ENCODE measurements at places on chromosomes 16 and 17.

- no peak for DNase-seq
Observed at GRCh38 chr16:56244612-56245011, 53.3 kb downstream of the GNAO1 start.

DNA sequence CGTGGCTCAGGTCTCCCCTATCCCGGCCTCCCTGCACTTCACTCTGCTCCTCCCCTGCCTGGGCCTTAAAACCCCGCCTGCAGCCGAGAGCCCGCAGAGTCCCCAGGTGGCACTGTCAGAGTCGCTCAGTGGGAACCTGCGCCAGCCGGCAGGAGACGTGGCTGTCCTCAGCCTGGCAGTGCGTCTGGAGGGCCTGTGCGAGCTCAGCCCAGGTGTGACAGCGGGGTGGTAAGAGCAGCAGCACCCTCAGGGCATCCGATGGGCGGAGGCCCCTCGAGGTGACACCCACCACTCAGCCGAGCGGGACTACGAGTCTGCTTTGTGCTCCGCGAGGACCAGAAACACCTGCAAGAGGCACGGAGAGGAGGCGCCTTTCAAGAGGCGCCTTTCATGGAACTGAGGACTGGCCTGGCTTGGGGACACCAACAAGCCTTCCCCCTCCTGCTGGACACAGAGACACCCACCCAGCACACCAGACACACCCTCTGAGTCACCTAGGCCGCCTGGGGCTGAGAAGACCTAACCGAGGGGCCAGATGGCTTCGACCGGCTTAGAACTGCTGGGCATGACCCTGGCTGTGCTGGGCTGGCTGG is at the start of gene CLDN9:
Gene CLDN9 (plus strand): TSS at position 96 of the 593 bp plus-strand sequence. CDS start 440 bp downstream, at position 536.
- DNase-seq, result no peak

GRCh38 chr16:11136600-11136999 is 119.4 kb downstream of the SOCS1 start:
- no peak for DNase-seq

GRCh38 chr17:80649672-80650330 is 105.2 kb downstream of the RPTOR start:
- peak; percentile 87 for DNase-seq

DNA sequence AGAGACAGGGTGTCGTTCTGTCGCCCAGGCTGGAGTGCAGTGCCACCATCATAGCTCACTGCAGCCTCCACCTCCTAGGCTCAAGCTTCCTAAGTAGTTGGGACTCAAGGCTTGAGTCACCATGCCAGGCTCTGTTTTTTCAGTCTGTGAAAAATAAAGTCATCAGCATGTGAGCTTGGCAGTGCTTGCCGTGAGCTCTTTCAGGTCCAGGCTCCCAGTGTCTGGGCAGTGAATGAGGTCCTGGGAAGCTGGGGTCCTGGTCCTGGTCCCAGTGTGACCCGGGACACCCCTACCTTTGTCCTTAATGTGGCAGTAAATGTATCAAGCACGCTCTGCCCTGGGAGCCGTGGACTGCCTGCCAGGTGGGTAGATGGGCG is 22.9 kb upstream of the RPL13 start:
- no peak for DNase-seq

Measured in stimulated activated CD4-positive, alpha-beta T cell treated with anti-CD3 and anti-CD28 coated beads, Interleukin-2, amount 100 ng/mL, for 4 hours (primary cell).